ENCODE measurements at places on chromosomes 7 and 10.

DNA sequence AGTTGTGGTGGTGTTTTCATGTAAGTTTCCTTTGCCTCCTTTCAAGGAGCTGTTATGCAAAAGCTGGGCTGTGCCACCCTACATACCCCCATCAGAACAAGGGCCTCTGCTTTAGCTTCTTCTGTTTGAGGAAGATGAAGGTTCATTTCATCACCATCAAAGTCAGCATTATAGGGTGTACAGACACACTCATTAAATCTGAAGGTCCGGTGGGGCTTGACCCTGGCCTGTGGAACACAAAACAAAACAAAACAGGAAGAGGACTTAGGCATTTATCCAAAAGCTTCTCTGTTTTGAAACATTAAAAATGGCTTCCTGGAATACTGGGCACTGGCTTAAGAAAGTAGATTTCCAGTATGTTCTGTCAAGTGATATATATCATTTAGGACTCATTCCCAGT is 15.8 kb downstream of the POLR3A start:
- no peak for DNase-seq

DNA sequence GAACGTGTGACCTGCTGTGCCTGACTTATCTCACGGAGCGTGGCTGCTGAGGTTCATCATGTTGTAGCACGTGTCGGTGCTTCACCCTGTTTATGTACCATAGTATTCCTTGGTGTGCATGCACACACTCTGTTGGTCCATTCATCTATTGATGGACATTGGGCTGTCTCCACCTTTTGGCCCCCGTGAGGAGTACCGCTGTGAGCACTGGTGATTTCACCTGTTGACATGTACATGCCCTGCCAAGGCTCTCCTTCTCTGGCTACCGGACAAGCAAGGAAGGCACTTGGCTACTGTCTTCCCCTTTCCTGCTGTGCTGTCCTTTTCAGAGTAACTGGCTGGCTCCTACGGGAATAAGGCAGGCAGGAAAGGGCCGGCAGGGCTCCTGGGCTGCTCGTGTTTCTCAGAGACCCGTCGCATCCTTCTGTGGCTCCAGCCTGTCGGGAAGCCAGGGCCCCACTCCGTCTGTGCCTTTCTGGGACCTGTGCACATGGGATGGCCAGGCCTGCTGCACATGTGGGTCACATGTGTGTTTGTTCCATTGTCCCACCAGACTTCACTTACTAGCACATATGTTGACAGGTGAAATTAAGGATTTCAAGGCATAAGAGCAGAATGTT is 17.8 kb upstream of the TBRG4 start:
- no peak for DNase-seq

DNA sequence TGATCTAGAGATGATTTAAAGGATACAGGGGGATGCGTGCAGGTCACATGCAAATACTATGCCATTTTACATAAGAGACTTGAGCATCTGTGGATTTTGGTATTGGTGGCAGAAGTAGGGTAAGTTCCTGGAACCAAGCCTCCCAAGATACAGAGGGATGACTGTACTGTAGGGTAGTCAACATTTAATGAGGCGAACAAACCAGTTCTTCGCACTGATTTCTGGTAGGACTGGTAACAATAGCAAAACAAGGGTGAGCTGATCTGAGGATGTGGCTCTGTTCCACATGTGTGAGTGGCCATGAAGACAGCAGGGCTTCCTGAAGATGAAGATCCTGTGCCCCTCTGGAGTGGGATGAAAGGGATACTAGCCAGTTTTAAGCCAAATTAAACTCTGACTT is 36.3 kb downstream of the MKX start:
- no peak for DNase-seq

DNA sequence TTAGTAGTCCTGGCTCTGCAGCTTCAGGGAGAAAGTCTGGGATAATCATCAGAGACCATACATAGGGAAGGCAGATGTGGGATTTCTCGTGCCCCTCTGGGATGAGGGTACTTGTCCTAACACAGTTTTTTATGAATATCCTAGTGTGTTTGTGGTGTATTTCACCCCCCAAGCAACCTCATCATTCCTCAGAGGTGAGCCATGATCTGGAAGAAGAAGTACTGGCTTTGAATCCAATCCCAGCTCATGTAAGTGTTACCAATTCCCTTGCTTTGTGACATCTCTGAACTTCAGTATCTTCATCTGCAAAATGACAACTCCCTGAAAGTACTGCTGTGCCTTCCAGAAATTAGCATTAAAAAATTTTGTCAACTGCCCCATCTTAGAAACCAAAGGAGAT is 347.5 kb upstream of the ZMIZ1 start:
- DNase-seq, result no peak

- DNase-seq, result peak; percentile 40
Observed at GRCh38 chr7:74617180-74617744, 40.3 kb upstream of the GTF2I start.

DNA sequence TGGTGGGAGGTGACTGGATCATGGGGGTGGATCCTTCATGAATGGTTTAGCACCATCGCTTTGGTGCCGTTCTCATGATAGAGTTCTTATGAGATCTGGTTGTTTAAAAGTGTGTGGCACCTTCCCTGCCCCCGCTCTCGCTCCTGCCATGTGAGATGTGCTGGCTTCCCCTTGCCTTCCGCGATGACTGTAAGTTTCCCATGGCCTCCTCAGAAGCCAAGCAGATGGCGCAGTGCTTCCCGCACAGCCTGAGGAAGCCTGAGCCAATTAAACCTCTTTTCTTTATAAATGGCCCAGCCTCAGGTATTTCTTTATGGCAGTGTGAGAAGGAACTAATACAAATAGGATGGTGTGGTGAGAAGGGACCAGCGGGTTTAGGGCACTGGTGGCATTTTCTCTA is 243.3 kb upstream of the CELF2 start:
- DNase-seq, result no peak

Measured in WTC11 (cell line).